Fibroblast of skin of left biceps (primary cell): ENCODE measurements at places on chromosomes 16 and 17.

- DNase-seq, result no peak
Observed at GRCh38 chr16:85206472-85207356, 94.4 kb upstream of the CIBAR2 start.

GRCh38 chr17:33267271-33267790, 25.8 kb downstream of the ASIC2 start:
- peak; percentile 84 for DNase-seq

- DNase-seq, result no peak
Observed at GRCh38 chr17:82970067-82970466, 109.3 kb upstream of the METRNL start.

GRCh38 chr16:28609631-28610594, at the start of gene SULT1A1:
Gene SULT1A1, minus strand, starts transcription at chr16:28610044. Its CDS starts 1,189 bp downstream, at chr16:28608855.
- DNase-seq, result no peak

DNA sequence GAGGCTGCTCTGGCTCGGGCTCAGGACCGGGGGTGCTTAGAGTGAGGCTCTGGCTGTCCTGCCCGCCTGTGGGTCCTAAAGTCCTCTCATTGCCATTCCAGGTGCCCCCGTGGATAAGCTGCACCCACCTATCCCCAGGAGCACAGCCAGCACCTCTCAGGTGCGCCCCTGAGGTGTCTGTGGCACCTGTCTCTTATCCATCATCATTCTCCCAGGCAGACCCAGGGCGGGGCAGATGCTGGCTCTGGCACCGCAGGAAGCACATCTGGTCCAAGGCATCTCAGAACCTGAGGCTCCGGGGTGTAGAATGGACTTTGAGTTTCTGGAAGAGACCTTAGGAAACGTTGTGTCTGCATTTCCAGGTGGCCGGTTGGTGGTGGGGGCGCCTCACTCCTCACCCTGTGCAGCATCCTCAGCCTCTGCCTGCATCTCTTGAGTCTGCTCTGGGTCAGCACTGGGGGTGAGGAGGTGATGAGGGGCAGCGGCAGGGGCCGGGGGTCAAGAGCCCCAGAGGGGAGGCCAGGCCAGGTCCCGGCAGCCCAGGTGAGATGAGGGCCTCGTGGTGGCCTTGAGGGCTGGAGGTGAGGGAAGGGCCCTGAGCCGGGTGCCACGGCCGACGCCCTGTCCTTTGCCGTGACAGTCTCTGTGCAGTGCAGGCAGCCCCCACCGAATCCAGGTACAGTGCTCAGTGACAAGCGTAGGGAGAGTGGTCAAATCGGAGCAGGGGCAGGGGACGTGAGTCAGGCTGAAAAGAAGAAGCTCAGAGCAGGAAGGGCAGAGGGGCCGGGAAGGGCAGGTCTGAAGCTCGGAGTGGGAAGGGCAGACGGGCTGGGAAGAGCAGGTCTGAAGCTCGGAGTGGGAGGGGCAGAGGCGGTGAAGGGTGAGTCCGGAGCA, 173.5 kb downstream of the NPIPB11 start:
- no peak for DNase-seq

- no peak for DNase-seq
Observed at GRCh38 chr16:69880640-69881133, 70.4 kb upstream of the CLEC18A start.

DNA sequence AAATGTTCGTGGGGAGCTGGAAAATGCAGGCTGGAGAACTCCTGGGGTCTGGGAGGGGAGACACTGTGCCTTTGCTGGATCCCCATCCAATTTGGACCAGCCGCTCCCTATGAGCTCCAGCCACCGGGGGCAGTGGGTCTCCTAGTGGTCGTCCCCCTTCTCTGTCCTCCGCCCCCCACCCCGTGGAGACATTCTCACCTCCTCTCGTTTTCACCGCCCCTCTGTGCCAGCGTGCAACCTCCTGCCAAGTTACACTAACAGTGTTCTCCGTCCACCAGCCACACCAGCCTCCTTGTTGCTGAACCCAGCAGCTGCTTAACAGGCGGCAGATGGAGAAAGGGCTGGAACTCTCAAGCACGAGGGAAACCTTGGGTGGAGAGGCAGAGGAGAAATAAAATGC, 67.4 kb upstream of the SOX9 start:
- no peak for DNase-seq

GRCh38 chr17:68707031-68707430, 105.9 kb upstream of the FAM20A start:
- DNase-seq, result peak; percentile 58

GRCh38 chr17:60318326-60318725, 73.6 kb downstream of the USP32 start:
- no peak for DNase-seq

GRCh38 chr17:78789149-78789662, 7.1 kb upstream of the CYTH1 start:
- DNase-seq, result no peak

- no peak for DNase-seq
Observed at GRCh38 chr17:49575679-49576087, at the start of gene NXPH3. Gene NXPH3, plus strand, starts transcription at chr17:49575871. Its CDS starts 349 bp downstream, at chr17:49576220.

GRCh38 chr17:77299256-77300015, 158.7 kb downstream of the SEC14L1 start:
- no peak for DNase-seq

DNA sequence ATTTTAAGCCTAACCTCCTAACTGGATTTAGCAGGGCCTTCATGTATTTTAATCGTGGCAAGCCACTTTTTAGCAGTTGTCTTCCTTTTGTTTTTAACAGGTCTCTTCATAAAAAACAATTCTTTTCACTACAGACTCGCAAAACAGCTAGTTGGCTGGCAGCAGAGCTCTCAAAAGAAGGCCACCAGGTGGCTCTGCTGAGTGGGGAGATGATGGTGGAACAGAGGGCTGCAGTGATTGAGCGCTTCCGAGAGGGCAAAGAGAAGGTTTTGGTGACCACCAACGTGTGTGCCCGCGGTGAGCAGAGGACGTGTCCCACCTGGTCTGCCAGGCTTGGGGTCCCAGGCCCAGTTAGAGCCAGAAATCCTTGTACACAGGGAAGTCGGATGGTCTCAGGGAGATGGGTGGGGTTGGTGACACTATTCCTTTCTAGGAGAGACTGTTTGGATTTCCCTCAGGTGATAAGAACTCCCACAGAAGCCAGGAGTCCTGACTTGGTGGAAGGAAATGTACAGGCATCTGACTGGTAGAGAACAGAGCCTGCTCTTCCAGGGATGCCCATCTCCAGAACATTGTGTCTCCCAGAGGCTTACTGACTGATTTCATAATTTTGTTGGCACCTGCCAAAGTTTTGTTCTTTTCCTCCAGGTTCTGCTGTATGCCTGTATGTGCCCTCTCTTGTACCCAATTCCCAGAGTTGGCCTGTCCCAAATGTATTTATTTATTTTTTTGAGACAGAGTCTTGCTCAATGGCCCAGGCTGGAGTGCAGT, 14.9 kb upstream of the DDX19A start:
- no peak for DNase-seq

- DNase-seq, result no peak
Observed at GRCh38 chr16:2147981-2148671, at the start of gene RAB26. Gene RAB26, plus strand, starts transcription at chr16:2148625. Its CDS starts 159 bp downstream, at chr16:2148784.

GRCh38 chr17:16352303-16352666, 984 bp downstream of the CENPV start:
- no peak for DNase-seq

DNA sequence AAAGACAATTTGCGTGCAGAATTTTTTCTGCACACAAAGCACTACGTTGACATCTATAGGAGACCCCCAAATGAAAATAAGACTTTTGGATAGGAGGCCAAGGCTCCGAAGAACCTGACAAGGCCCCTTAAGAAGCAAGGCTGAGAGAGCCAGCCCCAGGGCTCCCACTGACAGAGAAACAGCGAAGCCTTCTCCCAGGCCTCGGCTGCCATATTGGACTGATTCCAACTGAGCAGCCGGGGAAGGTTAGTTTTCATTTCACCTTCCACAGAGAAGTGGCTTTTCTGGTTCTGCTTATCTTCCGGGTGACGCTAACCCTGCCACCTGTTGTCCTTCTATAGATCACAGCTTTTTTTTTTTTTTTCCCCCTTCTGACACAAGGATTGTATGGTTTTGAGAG, 356.7 kb downstream of the SOX9 start:
- DNase-seq, result no peak

- no peak for DNase-seq
Observed at GRCh38 chr16:86584726-86585721, 6.7 kb downstream of the FOXL1 start.

GRCh38 chr17:78272181-78272913, 40.9 kb downstream of the TMEM235 start:
- DNase-seq, result no peak

GRCh38 chr17:63189930-63190329, 223.9 kb downstream of the TANC2 start:
- DNase-seq, result no peak

- DNase-seq, result no peak
Observed at GRCh38 chr16:83968891-83969649, 1.0 kb downstream of the NECAB2 start.

DNA sequence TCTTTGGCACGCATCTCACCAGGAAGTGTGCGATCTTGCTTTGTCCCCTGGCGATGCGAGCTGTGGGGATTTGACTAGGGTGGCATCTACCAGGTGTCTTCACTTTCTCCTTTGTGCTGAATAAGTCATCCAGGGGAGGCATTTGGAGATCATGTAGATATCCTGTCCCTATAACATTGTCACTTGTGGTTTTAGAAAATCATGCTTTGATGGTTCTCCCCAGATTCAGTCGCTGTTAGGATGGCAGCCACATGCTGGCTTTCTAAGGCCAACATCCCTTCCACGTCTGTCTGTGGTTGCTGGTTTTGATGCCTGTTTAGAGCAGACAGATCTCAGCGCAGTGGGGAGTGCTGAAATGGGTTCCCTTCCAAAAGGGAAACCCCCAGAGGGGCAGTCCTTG, 2.5 kb downstream of the ADAD2 start:
- DNase-seq, result no peak

DNA sequence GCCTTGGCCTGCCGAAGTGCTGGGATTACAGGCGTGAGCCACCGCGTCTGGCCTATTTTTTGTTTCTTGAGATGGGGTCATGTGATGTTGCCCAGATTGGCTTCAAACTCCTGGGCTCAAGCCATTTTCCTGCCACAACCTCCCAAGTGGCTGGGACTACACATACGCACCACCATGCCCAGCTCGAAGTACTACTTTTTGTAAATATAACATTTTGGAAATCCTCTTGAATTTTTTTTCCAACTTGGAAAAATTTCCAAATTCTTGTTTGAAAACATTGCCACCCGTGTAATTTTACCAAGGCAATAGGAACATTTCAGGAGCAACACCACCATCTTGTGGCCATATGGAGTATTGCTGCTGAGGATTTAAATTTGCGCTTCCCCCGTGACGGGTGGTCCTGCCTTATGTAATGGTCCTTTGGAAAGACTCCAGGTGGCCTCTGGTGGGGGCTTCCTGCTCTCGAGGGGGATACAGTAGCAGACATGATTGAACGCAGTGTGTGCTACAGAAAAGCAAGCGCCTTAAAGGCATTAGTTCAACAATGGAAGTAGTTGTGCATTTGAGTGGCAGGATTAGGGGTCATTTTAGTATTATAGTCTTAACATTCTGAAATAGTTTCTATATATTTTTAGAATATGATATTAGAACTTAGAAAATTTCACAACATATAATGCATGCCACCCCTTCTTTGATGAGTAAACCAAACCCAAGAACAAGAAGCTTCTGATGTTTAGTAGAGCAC, 8.0 kb downstream of the FLYWCH1 start:
- no peak for DNase-seq

- no peak for DNase-seq
Observed at GRCh38 chr17:62727916-62728672, 80.0 kb downstream of the MARCHF10 start.

DNA sequence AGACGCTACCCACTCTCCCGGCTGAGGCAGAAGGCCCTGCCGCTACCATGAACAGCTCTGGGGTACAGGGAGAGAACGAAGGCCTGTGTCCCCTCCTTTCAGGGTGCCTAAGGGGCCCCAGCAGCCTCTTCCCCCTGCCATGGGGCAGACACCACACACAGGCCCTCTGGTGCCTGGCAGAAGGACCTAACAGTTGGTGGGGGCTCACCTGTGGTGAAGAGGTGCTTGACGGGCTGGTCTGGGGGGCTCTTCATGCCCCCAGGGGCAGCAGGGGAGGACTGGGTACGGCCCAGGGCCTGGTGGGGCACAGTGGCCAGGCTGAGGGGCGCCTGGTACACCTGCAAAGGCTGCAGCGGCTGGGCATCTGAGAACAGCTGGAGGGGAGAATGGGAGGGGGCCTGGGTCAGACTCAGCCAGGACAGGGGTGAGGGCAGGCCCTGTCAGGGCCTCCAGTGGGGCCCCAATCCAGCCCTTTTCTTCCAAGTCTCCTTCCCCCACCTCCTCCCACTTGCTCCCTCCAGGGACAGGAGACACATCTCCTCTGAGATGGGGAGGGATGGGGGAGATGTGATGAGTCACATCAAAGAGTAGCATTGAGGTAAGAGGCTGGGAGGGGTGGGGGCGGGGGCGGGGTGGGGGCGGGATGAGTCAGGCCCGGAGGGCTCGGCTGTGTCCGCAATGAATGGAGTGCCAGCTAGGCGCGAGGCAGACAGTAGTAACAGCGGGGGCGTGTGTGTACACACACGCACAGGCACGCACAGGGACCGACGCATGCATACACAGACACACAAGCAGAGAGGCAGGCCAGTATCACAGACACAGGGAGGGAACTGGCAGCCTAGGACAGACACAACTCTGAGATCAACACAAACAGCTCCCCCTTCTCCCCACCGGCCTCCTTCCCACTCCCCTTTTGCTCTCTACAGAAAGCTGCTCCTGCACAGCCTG, 16.1 kb downstream of the G6PC3 start:
- DNase-seq, result peak; percentile 84

DNA sequence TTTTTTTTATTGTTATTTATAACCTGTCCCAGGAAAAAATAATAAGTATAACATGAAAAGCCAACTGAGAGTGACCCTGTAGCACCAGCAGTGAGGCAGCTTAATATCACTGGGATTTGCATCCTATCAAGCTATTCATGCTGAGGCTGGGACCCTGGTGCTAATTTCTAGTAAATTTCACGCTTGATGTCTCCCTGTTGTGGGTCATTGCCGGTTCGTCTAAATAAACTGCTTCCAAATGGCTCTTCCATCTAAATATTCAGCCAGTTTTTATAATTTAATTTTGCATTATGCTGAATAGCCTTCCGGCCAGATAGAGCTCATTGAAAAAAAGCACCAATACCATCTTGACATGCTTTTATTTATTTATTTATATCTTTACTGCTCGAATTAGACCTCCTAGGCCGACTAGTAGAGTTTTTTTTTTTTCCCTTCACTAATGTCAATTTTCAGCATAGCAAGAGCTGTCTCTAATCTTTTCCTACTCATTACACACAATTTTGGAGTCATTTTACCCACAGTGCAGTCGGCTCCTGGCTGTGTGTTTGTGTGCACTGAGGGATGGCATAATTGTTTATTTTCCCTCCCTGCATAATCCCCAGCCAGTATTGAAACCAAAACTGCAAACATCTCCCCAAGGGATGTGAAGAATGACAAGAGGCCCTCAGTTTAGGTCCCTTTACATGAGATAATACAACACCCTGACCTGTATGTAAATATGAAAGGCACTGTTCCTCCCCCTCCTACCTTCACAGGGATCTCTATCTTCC, 168.8 kb downstream of the AATF start:
- no peak for DNase-seq

- DNase-seq, result no peak
Observed at GRCh38 chr17:5769593-5770354, 185.5 kb upstream of the NLRP1 start.
